ENCODE measurements at places on chromosomes 3 and 15.

DNA sequence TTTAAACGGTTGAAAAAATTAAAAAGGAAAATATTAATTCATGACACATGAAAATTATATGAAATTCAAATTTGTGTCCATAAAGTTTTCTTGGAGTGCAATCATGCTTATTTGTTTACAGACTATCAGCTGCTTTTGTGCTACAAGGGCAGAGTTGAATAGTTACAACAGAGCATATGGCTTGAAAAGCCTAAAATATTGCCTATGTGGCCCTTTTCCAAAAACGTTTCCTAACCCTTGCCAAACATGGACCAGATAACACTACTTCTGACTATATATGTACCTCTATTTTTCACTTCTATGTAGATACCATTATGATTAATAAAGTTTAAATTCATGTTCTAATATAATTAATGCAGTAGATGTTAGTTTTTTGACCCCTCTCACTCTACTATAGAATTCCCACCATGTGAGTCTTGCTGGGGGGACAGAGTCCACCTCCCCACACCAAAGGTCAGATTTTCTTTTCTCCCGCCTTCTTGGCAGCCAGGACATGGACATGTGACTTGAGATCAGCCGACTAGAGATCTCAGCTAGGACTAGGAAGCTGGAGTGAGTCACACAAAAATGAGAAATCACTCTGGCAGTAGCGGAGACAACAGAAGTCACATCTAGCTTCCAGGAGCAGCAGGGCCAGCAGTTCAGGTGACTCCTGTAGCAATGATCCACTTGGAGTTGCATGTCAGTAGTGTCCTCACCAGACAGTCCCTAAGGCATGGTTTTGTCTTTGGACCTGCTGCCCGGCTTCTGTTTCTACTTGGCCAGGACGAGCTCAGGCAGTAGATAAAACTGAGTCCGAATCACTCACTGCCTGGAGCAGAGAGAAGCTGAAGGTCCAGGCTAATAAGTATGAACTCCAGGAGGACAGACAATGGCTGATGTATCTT, 22.4 kb downstream of the CIAO2A start:
- DNase-seq, result no peak

DNA sequence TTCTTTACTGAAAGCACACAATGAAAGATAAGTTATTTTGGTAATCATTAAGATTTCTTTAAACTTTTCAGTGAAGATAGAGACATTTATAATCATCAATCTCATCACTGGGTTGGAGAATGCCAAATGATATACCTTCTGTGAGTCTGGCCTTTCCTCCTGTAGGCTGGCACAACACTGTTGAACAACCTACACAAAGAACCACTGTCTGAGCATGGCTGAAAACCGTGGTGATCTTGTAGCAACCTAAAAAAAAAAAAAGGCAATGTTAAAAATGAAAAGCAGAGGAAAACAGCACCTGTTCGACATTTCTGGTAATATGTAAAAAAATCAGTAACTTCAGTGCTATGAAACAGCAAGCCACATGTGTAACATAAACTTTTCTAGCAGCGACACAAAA, 1.8 kb downstream of the RPS27L start:
- DNase-seq, result no peak

- no peak for DNase-seq
These were observed 464.1 kb downstream of the NTRK3 start for GRCh38 chr15:87792250-87793040.

GRCh38 chr3:119416873-119417272, 46.5 kb downstream of the TMEM39A start:
- DNase-seq, result no peak

DNA sequence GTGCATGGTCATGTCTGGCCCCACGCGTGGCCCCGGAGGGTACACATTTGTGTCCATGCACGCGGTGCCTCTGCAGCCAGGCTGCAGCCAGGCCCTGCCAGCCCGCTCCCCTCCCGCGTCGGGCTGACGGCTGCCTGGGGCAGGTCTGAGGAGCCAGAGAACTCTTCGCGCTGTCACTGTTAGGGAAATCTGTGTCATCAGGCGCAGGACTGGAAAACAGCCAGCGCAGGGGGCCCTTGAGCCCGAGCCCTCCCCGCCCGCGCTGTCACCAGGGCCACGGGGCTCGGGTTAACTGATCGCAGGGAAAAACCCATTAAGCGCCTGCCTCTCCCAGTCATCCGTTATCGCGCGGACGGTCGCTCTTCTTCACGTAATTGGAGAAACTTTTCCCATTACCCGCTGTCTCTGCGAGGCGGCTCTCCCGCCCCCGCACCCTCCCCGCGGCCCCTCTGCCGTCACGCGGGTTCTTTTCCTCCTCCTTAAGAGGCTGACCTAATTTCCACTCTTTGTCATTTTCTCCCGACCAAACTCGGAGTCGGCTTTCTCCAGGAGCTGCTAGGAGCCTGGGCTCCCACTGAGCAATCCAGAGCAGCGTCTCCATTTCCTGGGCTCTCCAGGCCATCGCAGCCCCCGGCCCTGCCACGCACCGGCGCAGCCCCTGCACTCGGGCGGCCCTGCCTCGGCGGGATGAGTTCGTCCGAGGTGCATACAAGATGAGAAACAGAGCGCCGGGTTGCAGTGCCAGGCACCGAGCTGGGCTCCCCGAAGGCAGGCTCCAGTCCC, 57.5 kb upstream of the PRR23E start:
- DNase-seq, result no peak
